A549 treated with CpdA at 1 μM for 4 hours (cell line): ENCODE measurements at places on chromosomes 13 and 19. TPM values are rescaled to one million over a fixed set of nuclear protein-coding genes. Genes with fewer than 3 reads are reported as not detected.

Gene BEST2
- total RNA-seq: 0.05 to 0.10 TPM (median 0.08 TPM) in 3 of 5 replicates, not detected in the others

Gene KANK2
- 26.5 to 40.8 TPM (median 35.1 TPM) in 5 replicates for total RNA-seq

Gene DMKN
- 30.7 to 39.2 TPM (median 32.3 TPM) in 5 replicates for total RNA-seq

Gene SIGLEC8
- total RNA-seq: not detected in 5 replicates

Gene LAIR2
- total RNA-seq: not detected in 5 replicates

Gene F7
- total RNA-seq: 0.06 to 0.14 TPM (median 0.10 TPM) in 4 of 5 replicates, not detected in the other

Gene ZNF8
- 1.1 to 1.6 TPM (median 1.1 TPM) in 5 replicates for total RNA-seq

Gene KLK8
- total RNA-seq: not detected in 5 replicates

Gene KIR2DL3
- not detected in 5 replicates for total RNA-seq

Gene ZNF530
- total RNA-seq: 3.0 to 5.5 TPM (median 4.9 TPM) in 5 replicates
